Femur (tissue), 1 donor: ENCODE measurements at places on chromosomes 6 and 20.

DNA sequence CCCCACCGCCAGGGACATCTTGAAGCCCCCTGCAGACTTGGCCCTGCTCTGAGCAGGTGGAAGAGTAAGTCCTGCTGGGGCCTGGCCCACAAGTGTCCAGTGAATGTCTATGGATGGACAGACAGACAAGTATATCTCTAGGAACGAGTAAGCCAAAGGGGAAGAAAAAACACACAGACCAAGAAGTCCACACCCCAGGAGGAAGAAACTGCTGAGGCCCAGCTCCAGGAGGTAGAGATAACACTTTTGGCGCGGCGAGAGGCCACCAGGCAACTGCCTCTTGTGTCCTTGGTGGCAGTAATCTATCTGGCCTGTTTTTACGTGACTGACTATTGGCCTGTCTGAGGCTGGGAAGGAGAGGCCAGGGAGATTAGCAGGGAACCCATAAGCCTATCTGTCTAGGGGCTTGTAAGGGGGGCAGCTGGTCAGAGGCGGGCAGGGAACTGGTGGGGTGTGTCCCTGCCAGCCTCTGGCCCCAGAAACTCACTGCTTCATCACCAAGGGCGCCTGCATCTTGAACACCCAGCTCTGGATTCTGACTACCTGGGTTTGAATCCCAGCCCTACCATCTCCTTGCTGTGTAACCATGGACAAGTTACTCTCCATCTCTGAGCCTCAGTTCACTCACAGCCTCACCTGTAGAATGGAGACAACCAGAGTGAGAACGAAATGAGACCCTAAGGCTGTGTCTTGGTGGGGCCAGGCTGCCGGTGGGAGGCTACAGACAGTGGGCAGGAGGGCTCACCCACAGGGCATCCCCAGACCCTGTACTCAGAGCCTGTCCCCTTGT lies 31.3 kb downstream of the C20orf203 start:
- DNase-seq: no peak

GRCh38 chr6:47303861-47304260 lies 5.8 kb downstream of the TNFRSF21 start:
- no peak for DNase-seq

- DNase-seq: no peak
These were observed 497.2 kb downstream of the BCKDHB start for GRCh38 chr6:80603679-80604078.

DNA sequence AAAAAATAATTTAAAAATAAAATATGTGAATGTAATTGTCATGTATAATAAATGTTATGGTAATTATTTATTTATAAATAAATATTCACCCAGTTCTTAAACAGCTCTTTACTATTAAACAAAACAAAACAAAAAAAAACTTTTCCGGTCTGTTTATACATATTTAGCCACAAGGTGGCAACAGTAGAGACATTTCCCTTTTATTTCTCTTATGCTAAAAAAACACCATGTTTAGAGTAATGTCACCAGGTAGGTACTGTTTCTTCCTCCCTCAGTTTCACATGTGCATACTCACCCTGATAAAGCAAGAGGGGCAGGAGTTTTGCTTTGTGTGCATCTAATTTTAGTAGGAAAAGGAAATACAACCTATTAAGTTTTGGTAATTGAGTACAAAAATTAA lies 610.4 kb upstream of the IMPG1 start:
- DNase-seq: no peak

DNA sequence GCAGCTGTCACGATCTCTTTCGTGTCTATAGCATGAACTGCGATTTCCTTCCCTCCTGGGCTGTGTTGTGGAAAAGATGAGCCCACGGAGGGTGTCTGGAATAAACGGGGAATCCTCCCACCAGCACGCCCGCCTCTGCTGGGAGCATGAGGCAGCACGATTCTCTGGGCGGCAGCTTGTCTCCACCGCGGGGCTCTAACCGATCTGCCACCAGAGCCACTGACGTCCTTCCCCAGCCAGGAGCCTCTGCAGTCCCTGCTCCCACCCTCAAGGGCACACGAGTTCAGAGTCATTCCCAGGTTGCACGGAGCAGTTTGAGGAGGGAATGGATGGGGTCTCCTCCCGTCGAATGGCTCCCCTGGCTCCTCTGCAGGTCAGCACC lies 197.6 kb downstream of the DLL1 start:
- no peak for DNase-seq

DNA sequence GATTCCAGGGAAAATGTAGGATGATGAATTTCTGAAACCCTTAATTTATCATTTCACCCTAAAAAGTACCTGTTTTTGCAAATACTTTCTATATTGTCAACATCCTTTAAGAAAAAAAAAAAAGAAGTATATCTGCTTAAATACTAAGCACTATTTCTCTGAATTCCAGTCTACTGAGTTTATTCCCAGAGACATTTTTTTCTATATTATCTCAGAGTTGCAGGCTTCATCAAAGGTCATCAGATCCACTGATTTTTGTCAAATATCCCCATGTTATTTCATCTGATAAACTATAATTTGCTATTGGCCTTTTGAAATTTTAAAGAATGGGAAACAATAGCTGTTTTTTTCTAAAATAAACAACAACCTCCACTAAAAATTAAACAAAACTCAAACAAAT lies 357.6 kb upstream of the ID4 start:
- DNase-seq: no peak

- no peak for DNase-seq
These were observed 20.2 kb upstream of the RREB1 start for GRCh38 chr6:7087491-7087979.

DNA sequence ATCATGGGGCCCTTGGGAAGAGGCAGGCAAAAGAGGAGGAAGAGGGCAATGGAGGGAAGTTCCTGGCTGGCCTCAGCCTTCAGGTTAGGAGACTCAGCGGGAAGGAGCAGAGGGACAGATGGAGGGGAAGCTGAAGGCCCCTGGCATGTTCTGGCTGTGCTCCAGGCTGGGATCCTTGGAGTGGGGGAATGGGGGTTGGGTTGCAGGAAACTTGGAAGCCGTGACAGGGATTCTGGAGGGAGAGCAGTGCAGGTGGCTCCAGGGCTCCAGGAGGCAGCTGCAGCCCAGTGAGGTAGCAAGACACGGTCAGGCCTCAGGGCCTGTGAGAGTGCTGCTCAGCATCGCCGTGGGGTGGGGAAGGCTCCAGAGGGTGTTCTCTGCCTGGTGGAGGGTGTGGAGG lies 64.6 kb upstream of the SCP2D1 start:
- no peak for DNase-seq
